GF-D8 (cell line): ENCODE measurements at places on chromosomes 5 and 9.

- DNase-seq = no peak
These were observed 212.9 kb downstream of the C9orf50 start for GRCh38 chr9:129407905-129408452.

GRCh38 chr9:14846871-14847311 is 63.3 kb downstream of the FREM1 start:
- DNase-seq = no peak

DNA sequence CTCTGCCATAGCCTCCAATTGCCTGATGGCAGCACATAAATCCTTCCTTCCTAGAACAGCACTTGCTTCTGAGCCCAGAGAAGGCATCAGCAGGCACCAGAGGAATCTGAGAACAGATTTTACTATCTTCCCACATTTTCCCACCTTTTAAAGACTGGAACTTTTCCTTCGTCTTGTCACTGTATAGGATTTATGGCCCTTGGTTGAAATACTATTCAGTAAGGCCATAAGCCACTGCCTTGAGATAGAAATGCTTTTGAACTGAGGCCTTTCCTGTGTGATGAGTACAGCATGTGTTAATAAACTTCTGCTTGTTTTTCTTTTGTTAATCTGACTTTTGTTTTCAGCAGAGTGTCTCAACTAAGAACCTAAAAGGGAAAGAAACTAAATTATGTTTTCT is 84.3 kb downstream of the MRPS27 start:
- DNase-seq = no peak

DNA sequence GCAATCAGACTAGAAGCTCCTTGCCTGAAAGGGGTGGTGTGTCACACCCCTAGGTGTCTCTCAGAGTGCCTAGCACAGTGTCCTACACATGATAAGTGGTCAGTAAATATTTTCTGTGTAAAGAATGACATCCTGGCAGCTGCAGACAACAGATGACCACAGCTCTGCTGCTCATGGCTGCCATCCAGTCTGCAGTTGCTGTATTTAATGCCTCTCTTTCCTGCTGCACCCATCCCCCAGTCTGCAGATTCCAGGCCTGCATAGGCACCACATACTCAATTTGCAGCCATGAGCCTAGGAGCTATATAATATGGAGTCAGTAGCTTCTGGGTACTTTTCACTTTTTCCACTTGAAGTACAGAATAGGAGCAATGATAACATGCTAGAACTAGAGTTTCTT is 94.9 kb upstream of the NR4A3 start:
- no peak for DNase-seq

DNA sequence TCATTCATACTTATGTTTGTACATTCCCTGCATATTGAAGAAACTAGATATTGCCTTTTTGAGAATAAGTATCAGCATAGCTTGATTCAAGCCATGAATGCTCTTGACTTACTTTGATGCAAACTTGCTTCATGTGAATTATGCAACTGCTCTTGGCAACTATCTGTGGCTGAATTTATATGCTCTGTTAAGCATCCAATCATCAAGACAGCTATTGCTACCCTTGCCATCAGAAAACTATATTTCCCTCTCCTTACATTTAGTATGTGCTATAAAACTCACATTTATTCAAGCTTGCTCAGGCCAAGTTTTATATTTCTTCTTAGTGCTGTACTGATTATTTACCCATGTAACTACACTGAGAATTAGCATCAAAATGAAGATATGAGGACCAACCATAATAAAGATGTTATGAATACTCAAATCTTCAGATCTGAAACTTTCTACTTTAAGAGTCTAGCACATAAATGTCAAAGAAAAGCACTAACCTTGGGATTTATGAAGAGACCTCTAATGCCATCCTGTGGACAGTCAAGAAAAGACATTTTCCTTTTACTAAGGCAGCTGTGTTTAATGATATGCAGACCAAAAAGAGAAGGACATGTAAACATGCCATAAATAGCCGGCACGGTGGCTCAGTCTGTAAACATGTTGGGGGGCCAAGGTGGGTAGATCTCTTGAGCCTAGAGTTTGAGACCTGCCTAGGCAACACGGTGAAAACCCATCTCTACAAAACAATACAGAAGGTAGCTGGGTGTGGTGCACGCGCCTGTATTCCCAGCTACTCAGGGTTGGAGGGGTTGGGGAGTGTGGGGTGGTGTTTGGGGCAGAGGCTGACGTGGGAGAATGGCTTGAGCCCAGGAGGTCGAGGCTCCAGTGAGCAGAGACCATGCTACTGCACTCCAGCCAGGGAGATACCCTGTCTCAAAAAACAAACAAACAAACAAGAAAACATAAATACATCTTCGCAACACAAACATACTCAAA is 267.0 kb upstream of the TYRP1 start:
- no peak for DNase-seq

- no peak for DNase-seq
These were observed 967 bp downstream of the ANKRD31 start for GRCh38 chr5:75235711-75236110.

DNA sequence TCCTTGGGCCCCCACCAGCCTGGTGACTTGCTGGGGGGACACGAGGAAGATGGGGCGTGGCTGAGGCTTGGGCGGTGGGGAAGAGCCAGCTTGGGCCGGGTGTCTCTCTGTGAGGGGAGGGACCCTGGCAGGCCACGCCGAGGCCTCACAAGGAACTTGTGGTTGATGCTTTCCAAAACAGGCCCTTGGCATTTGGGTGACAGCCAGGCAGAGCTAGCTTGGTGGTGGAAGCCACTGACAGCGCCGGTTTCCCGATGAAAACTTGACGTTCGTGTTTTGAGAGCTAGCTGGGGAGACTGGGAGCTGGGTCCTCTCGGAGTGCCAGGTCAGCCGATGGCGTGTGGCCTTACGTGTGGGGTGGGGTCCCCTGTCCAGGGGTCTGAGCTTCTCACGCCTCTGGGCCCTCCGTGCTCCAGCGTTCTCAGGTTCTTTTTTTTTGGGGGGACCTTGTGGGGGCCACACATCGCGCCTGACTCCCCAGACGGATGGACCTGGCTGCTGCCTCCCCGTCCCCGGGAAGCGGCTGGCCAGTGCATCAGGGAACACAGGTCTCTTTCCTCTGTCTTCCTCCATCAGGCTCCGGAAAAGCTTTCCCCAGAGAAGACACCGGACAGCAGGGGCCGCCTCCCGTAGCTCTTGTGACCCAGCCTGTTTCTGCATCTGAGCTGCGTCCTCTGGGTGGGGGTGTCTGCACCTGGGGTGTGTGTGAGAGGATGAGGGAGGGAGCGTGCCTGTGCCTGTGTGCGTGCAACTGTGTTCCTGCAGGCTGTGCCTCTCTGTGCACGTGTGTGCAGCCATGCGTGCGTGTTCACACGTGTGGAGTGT is 129.3 kb upstream of the LPCAT1 start:
- DNase-seq = no peak

DNA sequence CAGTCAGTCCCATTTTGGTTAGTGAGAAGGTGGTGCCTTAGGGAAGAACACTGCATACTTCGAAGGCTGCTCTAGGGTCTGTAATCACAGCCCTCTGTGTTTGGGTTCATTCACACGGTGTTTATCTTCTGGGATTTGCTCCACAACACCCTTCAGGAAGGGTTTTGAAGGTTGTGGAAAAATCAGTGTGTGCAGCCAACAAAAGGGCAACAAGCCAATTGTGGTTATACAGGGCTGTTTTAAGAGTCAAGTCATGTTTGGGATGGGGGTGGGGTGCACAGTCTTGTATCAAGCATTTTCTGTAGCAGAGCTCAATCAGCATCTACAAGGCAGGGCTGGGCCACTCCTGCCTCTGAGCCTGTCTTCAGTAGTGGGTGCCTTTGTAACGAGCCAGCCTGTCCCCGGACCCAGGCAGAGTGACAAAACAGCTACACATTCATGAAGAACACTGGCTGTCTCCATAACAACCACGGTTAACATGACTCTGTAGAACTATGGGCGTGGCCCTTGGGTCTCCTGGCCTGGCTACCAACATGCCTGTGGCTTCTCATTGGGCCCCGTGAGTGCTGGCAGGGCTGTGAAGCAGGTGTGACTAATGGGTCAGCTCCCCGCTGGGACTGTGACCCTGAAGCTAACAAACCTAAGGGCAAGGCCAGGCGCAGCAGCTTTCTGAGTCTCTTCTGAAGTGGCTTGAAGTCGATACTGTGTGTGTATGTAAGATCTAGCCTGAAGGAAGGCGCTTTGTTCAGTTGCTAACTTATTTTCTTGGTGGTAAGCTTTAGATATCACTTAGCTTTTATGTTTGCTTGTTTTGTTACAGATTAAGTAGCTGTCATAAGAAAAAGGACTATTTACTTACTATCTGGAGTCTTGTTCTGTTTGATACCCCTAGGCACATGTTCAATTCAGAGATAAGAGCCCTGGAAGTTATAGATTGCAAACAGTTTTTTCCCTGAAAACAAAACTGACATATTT is 27.9 kb upstream of the GOLM1 start:
- no peak for DNase-seq

DNA sequence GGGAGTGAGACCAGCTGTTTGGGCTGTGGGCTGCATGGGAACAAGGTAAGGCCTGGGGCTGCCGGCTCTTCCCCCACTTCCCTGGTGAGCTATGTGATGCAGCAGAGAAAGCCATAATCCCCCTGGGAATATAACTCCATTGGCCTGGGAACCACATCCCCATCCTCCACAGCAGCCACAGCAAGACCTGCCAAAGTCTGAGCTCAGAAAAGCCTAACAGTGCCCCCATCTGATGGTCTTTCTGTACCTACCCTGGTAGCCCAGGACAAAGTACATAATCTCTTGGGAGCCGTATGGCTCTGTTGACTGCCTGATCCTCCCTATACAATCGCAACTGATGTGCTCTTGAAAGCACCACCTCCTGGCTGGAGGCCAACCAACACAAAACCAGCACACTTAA is 432.6 kb downstream of the CDH18 start:
- no peak for DNase-seq

- DNase-seq = no peak
These were observed 126.5 kb upstream of the PALM2AKAP2 start for GRCh38 chr9:109653470-109653869.

- no peak for DNase-seq
These were observed 136.4 kb downstream of the C9orf50 start for GRCh38 chr9:129484352-129485000.

GRCh38 chr9:69496846-69497450 is 171.9 kb downstream of the ENTREP1 start:
- no peak for DNase-seq

DNA sequence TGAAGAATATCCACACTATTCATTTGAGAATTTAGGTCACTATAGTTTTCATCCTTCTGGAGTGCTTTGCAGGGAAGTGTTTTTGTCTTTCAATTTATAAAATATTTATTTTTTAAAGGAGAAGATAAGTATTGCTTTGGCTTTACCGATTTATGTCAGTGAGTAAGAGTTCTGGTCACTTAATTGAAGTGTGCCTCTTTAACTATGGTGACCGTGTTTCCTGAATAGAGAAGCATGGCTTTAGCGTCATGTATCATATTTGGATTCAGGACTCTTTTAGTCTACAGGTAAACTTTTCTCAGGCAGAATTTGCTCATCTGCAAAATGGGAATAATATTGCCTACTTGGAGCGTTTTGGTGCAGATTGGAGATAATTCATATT is 902 bp downstream of the BDP1 start:
- DNase-seq = no peak

DNA sequence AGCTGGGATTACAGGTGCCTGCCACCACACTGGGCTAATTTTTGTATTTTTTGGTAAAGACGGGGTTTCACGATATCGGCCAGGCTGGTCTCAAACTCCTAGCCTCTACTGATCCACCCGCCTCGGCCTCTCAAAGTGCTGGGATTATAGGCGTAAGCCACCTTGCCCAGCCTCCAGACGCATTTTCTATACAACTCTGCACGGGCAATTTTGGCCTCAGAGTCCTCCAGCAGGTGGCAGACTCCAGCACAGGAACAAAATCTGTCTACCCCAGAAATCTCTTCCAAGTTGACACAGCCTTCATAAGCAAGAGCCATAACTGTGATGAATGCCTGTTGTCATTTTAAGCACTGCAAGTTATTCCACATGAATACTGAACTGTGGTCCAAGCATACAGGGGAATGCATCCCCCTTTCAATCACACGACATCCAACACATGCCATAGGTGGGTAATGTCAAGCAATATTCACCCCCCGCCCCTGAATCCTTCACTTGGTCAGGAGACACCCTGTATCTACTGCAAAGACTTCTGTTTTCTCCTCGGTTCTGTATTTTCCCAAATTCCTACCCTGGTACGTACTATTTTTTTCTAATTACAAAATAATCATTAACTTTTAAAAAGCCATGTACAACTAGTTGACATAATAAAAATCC is 50.8 kb downstream of the ALDH7A1 start:
- DNase-seq = no peak

GRCh38 chr5:2897276-2897961 is 145.9 kb upstream of the IRX2 start:
- no peak for DNase-seq

DNA sequence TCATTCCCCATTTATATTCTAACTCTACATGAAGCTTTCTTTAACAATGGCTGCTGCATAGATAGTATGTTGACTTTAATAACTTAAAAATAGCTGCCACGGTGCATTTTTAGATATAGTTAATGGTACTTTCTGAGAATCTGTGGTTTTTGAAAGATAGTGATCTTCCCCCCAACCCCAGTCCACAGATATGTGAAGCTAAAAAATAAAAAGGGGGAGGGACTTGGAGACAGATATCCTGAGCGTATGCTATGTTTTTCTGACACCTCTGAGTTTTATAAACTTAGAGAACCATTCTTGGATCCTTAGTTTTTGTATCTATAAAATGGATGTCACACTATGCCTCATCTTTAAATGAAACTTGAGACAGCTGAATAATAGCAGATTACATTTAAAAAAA is 120.5 kb downstream of the SNX18 start:
- no peak for DNase-seq

- peak; percentile 83 for DNase-seq
These were observed 1.7 kb upstream of the CNTRL start for GRCh38 chr9:121073038-121073437.

DNA sequence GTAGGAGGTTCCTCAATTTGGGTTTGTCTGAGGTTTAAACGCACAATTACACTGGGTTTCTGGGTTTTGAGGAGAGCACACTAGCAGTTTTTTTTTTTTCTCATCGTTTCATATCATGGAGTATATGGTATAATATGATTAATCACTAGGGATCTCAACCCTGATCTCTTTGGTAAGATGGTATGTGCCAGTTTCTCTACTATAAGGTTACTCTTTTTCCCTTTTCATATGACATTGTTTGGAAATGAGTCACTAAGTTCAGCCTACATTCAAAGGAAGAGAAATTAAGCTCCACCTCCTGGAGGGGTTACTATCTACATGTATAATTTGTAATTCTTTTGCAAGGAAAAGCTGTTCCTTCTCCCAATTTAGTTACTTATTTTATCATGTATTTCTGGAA is 35.2 kb downstream of the MTRR start:
- DNase-seq = no peak

DNA sequence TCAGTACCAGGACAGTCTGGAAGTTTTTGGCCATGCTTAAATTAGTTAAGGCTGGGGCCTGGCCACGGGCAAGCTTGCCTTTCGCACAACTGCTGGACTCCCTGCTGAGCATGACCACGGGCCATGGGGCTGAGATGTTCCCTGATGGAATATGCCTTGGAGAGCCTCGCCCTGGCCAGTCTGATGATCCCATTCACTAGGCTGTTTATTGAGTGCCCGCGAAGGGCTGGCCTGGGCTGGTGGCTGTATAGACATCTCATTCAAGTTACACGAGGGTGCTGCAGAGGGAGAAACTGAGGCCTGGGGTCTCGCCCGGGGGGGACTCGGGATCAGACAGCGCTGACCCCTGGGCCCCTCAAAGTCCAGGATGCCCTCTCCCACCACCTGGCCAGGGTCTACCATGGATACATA is 7.8 kb upstream of the RXRA start:
- no peak for DNase-seq
